Hematopoietic multipotent progenitor cell treated with erythropoietin and hydrocortisone succinate and interleukin-3 and kit ligand, for 15 days (in vitro differentiated cells): ENCODE measurements at places on chromosomes 4 and X.

DNA sequence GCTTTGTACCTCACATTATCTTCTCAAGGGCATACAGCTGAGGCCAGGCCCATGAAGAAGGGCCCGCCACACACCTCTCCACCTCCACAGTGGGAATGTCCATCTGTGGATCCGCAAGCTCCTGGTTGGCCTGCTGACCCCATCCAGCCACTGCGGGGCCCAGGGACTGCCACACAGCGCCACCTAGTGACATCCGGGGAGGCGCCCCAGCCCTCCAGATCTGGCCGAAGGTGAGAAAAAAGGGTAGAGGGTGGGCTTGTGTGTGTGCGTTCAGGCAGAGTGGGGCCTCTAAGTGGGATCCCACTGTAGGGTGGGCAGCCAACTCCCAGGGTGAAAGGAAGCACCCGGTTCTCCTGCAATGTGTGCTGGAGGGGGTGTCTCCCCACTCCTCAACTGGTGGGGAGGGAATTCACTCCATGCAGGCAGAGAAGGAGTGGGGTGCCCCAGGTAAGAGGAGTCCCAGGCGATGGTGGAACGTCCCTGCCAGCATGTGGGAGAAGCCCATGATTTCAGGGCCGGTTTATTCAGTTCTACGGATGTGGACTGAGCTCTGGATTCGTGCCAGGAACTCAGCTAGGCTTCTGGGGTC is 117.3 kb downstream of the ENPP6 start:
- peak; percentile 8 for DNase-seq

GRCh38 chr4:52959541-52959940 is 97.4 kb downstream of the RASL11B start:
- no peak for DNase-seq

- DNase-seq, result no peak
Measured at GRCh38 chr4:7243609-7244330, 51.4 kb downstream of the SORCS2 start.

DNA sequence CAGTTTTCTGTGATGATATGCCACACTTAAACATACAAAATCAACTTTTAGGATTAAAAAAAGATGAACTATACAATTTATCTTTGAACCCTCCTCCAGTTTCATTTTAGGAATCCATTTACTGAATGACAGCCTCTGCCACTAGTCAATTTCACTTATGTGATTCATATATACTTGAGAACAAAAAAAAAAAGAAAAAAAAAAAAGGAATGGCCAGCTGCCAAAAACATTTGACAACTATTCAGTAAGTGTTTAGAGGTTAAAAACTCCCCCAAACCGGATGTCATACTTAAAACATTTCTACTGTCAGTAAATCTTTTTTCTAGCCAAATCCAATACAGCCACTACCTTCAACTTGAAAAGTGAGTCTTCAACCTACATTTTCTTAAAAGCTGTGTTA is 266.7 kb upstream of the MAGEB2 start:
- no peak for DNase-seq

DNA sequence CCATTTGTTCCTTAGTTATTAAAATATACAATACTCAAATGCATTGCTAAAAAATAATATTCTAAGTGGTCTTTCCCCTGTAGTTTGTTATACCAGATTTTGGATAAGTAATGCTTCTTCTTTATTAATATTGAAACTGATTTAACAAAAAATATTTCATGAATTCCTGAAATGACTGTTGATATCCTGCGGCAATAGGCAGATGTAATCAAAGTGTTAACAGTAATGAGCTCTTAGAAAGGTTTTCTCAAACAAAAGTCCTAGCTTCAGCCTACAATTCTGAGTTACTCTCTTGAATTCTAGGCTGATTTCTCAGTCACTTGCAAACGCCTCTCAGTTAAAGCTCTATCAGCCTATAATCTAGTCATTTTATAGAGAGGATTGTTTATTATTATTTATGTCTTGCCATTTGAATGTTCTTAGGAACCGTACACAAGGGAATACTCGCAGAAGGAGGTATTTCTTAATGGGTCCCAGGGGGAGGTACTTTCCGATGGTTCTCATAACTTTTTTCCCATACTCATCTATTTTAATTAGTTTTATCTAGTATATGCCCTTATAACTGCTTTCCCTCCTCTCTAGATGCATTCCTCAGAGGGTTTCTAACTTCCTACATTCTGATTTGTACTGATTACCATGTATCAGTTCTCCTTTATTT is 96.8 kb downstream of the FNIP2 start:
- no peak for DNase-seq

GRCh38 chr4:86840858-86841257 is 8.3 kb downstream of the SLC10A6 start:
- DNase-seq, result no peak

GRCh38 chr4:188960411-188961093 is 821.3 kb downstream of the TRIML1 start:
- DNase-seq, result no peak
